IPS DF 6.9 (cell line): ENCODE measurements at places on chromosomes 1 and 21.

DNA sequence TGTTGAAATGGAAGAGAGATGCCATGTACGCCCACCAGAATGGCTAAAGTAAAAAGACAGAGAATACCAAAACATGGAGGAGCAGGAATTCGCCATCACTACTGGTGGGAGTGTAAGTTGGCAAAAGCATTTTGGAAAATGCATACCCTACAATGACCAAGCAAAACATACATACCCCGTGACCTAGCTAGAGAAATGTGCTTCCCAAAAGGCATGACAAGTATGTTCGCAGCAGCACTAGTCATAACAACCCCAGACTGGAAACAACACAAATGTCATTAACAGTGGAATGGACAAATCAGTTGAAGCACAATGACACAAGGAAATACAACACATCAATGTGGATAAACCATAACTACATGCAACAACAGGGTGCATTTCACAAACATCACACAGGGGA is 27.2 kb downstream of the SYT2 start:
- no peak for DNase-seq

- DNase-seq: no peak
Observed at GRCh38 chr1:198605406-198605805, 33.4 kb upstream of the PTPRC start.

DNA sequence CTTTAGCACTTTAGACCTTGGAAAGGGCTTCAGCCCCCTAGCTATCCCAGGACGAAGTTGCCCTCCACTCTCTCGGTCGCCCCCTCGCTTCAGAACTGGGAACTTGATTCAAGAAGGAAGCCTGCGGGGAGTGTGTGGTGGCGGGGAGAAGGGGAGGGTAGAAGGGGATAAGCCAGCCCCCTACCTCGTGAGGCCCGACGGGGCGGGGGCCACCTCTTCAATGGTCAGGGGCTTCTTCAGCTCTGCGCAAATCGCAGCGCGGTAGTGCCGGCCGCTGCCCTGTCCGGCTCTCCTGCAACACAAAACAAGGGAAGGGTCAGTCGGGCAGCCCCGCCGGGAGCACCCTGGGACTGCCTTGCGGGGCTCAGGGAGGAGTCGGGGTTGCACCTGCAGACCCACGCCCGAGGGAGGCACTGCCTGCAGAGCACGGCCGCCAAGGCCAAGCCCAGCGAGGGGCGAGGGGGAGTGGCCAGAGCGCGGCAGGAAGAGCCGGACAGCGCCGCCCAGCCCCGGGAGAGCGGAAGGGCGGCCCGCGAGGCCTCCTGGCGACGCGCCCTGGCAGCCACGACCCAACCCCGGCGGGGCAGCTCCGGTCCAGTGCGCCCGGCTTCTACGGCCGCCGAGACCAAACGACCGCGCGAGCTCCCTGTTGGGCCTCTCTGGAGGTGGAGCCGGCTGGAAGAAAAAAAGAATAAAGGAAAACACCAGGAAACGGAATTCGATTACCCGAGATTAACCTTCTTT is 56.2 kb upstream of the RASAL2 start:
- peak; percentile 52 for DNase-seq

- no peak for DNase-seq
Observed at GRCh38 chr1:17618558-17619247, 79.2 kb downstream of the ARHGEF10L start.

- DNase-seq: no peak
Observed at GRCh38 chr1:233675446-233675845, 61.5 kb downstream of the KCNK1 start.

DNA sequence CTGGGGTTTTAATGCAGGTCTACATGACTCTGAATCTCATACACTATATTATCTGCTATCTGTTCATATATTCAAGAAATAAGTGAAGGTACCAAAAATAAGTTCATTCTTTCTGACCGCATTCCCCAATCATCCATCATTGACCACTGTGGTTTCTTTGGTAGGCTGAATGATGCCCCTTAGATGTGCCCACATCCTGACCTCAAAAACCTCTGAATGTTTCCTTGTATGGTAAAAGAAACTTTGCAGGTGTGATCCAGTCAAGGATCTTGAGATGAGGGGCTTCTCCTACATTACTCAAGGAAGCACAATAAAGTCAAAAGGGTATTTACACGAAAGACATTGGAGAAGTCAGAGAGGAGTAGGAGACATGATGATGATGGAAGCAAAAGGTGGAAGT is 60.6 kb upstream of the LRRC8B start:
- DNase-seq: no peak

- no peak for DNase-seq
Observed at GRCh38 chr1:177133977-177134538, 30.5 kb downstream of the ASTN1 start.
